ENCODE measurements at places on chromosomes 5 and 9. TPM values are rescaled to one million over a fixed set of nuclear protein-coding genes. Genes with fewer than 3 reads are reported as not detected.

GRCh38 chr5:97297704-97298091 is 114.7 kb upstream of the RIOK2 start:
- DNase-seq: no peak

DNA sequence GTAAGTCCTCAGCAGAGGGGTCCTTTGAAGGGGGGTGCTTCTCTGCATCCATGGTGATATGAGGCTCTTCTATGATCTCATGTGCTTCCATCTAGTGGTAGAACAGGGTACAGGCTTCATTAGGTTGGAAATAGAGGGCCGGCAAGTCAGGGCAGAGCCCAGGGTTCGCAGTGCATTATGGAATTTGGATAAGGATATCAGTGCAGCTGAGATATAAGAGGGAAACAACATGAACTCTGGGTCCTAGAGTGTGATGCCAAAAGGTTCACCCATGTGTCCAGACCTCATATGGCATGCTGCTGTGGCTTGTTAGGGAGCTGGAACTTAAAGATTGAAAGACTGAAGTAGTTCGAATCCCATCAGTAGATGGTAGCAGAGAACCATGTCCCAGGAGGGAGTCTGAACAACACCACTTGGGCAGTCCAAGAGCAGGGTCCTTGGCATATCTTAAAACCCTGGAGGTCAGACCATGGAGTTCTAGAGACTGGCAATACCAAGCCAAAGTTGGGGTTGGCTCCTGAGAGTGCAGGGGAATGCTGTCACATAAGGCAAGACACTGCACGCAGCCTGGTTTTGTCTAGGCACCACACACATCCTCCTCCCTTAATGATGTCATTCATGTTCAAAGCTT is 2.3 kb downstream of the FAM221B start:
- DNase-seq: no peak

- DNase-seq: no peak
These were observed 909 bp downstream of the SLC36A1 start for GRCh38 chr5:151448038-151448985.

DNA sequence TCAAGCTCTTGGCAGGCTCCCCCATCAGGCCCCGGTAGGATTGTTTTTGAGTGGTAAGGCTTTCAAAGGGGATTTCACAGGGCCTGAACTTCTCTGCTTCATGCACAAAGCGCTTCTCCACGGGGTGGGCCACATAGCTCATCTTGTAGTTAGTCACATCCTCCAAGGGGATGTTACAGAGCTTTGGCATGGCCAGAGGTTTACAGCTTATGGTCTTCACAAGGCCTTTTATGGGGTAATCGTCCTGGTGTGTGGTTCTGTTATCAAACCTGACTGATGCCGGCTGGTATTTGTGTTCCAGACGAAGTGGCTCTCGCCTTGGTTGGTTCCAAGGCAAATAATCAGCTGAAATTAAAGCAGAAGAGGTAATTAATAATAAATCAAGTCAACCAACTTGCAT is 104.3 kb downstream of the SAXO1 start:
- no peak for DNase-seq

DNA sequence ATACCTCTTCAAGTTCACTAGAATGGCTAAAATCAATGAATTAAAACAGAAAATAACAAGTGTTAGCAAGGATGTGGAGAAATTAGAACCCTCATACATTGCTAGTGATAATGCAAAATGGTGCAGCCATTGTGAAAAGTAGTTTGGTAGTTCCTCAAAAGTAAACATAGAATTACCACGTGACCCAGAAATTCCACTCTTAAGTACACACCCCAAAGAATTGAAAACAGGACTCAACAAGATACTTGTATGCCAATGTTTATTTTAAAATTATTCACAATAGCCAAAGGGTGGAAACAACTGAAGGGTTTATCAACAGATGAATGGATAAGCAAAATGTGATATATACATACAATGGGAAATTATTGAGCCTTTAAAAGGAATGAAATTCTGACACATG is 70.3 kb downstream of the BARX1 start:
- no peak for DNase-seq

DNA sequence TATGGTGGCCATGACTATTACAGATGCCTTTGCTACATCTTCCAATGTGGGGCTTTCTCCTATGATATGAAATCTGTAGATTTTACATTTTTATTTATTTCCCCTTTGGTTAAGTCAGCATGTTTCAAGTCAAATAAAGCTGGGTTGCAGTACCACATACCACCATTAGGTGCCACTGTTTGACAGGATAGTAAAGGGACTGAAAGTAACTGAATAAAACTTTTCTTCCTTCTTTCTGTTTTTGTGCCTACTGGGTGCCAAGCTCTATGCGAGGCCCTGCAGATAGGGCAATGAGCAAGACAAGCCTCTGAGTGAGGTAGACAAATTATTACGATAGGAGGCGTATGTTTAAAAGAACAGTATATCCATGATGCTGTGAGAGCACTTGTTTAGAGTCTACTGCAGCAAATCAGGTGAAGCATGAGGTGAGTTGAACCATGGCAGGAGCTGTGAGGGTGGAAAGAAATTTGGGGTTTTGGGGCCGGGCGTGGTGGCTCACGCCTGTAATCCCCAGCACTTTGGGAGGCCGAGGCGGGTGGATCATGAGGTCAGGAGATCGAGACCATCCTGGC is 64.8 kb downstream of the GDNF start:
- DNase-seq: no peak

DNA sequence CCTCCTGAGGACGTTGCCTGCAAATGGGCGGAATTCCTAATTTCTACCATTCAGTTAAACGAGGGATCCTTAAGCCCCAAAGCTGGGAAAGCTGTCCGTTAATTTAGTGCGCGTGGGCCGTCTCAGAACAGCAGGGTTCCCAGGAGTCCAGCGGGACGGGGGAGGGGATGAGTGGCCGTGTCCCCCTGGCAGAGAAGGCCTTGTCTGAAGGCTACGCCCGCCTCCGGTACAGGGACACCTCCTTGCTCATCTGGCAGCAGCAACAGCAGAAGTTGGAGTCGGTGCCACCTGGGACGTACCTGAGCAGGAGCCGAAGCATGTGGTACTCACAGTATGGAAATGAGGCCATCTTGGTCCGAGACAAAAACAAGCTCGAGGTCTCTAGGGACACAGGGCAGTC is 1.3 kb downstream of the BRD3OS start:
- DNase-seq: no peak

FOXD4L6 gene
- not detected for polyA plus RNA-seq

Data from right cardiac atrium (tissue), 5 donors.